ENCODE measurements at places on chromosomes 4 and X. TPM values are rescaled to one million over a fixed set of nuclear protein-coding genes. Genes with fewer than 3 reads are reported as not detected.

DNA sequence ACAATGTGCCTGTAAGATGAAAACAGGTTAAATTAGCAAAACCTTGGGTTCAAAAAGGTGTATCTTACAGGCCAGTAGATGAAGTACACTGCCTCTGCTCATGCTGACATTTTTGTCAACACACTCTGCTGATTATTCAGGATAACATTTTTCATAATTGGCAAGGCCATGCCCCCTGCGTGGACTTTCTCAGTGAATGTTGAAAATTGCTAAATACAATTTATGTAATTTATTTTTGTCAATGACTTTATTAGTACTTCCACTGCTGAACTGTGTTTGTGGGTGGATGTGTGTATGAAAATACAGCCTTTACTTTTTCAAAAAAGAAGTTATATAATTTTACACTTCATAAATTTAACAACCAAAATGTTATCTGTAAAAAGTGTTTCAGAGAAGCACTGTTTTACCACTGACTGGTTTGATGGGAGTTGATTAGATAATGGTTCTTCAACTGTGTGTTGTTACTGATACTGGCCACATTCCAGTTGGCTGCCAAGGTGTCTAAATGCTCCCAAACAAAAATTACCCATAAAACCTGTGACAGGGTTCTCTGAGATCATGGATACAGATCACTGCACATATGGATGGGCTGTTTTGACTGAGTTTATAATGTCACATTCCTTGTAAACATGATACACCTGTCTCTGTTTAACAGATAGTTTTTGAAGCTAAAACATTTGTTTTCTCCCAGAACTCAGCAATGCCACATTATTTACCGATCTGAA is 151.9 kb upstream of the SLC7A11 start:
- no peaks in the 10 kb centered on the region for H3K36me3 ChIP-seq
- H3K27me3 ChIP-seq = no peaks in the 10 kb centered on the region

DNA sequence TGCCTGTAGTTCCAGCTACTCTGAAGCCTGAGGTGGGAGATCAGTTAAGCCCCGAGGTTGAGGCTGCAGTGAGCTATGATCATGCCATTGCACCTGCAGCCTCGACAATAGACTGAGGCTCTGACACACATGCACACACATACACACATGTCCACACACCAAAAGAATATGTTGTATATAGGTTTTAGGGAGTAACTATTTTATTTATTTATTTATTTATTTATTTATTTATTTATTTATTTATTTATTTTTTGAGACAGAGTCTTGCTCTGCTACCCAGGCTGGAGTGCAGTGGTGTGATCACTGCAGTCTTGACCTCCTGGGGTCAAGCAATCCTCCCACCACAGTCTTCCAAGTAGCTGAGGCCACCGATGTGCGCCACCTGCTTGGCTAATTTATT is 78.3 kb downstream of the DCLK2 start:
- H3K4me3 ChIP-seq = no peak overlapping the region
- no peak overlapping the region for H3K27ac ChIP-seq
- DNase-seq = no peak
- no peaks in the 10 kb centered on the region for H3K36me3 ChIP-seq
- no peaks in the 10 kb centered on the region for H3K4me1 ChIP-seq
- H3K27me3 ChIP-seq = no peaks in the 10 kb centered on the region

DNA sequence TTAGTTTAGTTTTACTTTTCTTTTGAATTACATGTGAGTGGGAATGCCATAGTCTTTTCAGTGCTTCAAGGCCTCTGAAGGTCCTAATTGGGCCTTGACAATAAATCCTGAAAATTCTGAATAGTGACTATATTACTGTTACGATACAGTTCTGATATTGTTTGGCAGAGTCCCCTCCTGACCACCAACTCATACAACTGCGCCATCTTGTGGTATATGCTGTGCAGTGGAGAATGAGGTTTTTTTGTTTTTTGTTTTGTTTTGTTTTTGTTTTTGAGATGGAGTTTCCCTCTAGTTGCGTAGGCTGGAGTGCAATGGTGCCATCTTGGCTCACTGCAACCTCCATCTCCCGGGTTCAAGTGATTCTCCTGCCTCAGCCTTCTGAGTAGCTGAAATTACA is 56.6 kb upstream of the CHRDL1 start:
- peaks cover 14% of the 10 kb centered on the region for H3K4me1 ChIP-seq
- peak; percentile 37 for DNase-seq
- H3K36me3 ChIP-seq = no peaks in the 10 kb centered on the region
- no peak overlapping the region for H3K27ac ChIP-seq
- H3K27me3 ChIP-seq = peaks cover 61% of the 10 kb centered on the region

DNA sequence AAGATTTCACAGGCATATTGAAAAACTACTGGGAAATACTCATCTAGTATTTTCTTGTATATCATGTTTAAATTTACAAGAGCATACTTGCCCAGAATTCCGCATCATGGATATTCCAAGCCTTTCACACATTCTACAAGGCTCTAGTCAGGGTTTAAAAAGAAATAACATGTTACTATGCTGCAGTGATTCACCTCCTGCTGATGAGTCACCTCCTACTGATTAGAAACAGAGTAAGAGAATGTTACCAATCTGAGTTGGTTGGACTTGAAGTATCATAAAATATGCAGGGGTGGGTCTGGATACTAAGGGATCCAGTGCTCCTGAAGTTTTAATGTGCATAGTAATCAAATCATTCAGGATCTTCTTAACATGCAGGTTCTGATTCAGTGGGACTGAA is 192.0 kb upstream of the ANK2 start:
- no peak overlapping the region for H3K4me3 ChIP-seq
- peaks cover 13% of the 10 kb centered on the region for H3K4me1 ChIP-seq
- no peak overlapping the region for H3K27ac ChIP-seq
- DNase-seq = peak; percentile 81
- H3K36me3 ChIP-seq = no peaks in the 10 kb centered on the region

GRCh38 chrX:118652717-118653116 is 74.7 kb upstream of the IL13RA1 start:
- H3K4me1 ChIP-seq = no peaks in the 10 kb centered on the region
- no peaks in the 10 kb centered on the region for H3K27me3 ChIP-seq
- no peak overlapping the region for H3K27ac ChIP-seq
- H3K4me3 ChIP-seq = no peak overlapping the region

SGCB gene
- total RNA-seq = 27.0 TPM

DNA sequence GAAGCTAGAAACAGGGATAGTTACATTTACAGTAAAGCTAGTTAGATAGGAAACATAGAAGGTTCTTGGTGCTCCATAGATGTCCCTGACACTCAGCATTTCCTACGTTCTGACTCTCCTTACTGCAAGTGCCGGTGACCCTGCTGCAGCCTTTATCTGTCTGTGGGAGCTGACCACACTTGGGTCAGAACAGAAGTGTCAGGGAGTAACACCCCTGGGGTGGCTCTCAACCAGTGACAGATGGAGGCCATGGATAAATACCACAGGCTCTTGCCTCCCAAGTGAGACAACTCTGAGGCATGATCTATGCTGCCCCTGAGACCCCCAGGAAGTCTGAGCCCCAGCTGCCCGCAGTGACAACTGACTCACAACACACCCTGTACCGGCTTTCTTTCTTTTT is 69.8 kb downstream of the ANXA3 start:
- H3K4me1 ChIP-seq = peaks cover 12% of the 10 kb centered on the region
- H3K36me3 ChIP-seq = no peaks in the 10 kb centered on the region
- H3K4me3 ChIP-seq = no peak overlapping the region

RASL11B gene
- 2.6 TPM for total RNA-seq

GRCh38 chr4:153758136-153758535 is 1.7 kb downstream of the RNF175 start:
- H3K27ac ChIP-seq = no peak overlapping the region
- no peaks in the 10 kb centered on the region for H3K4me1 ChIP-seq
- H3K4me3 ChIP-seq = no peak overlapping the region
- H3K36me3 ChIP-seq = no peaks in the 10 kb centered on the region
- no peaks in the 10 kb centered on the region for H3K27me3 ChIP-seq
- DNase-seq = no peak

GRCh38 chr4:40251366-40251765 is 54.5 kb downstream of the RHOH start:
- peaks cover 37% of the 10 kb centered on the region for H3K4me1 ChIP-seq
- peak overlapping the region; percentile 85 for H3K27ac ChIP-seq
- H3K36me3 ChIP-seq = peaks cover 6% of the 10 kb centered on the region
- H3K27me3 ChIP-seq = no peaks in the 10 kb centered on the region

- H3K27ac ChIP-seq = no peak overlapping the region
- H3K4me3 ChIP-seq = no peak overlapping the region
- no peak for DNase-seq
Observed at GRCh38 chr4:85367815-85368214, 107.1 kb upstream of the ARHGAP24 start.

RAB41 gene
- not detected for total RNA-seq

- H3K27me3 ChIP-seq = no peaks in the 10 kb centered on the region
- no peak overlapping the region for H3K4me3 ChIP-seq
- peaks cover 18% of the 10 kb centered on the region for H3K4me1 ChIP-seq
- H3K36me3 ChIP-seq = no peaks in the 10 kb centered on the region
Observed at GRCh38 chr4:113383111-113383785, 333.8 kb downstream of the ANK2 start.

- H3K27ac ChIP-seq = no peak overlapping the region
- H3K36me3 ChIP-seq = no peaks in the 10 kb centered on the region
- no peaks in the 10 kb centered on the region for H3K27me3 ChIP-seq
- H3K4me3 ChIP-seq = no peak overlapping the region
- DNase-seq = no peak
Observed at GRCh38 chr4:163558539-163559044, 64.1 kb downstream of the TMA16 start.

DNA sequence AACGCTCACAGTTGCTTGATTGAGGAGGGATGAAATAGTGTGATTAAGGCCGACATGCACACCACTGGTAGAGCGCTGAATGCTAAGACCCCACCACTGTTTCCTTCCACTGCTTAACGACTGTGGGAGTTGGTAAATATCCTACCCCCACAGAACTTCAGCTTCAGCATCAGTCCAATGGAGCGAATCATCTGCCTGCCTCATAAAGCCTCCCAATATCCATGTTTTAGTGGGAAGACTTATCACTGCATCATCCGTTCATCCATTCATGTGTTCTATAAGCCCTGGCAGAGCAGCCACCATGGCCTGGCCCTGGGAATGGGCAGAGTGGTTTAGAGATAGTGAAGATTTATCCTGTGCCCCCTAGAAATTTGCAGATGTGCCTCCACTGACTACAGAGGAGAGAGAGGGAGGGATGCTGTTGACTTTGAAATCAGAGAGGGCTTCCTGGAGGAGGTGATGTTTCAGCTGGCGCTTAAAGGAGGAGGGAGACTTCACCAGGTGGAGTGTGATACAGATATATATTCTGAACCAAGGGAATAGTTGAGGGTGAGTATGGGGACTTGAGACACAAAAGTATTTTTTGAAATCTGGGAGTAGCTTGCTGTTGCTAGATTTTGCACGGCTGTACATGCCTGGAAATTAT is 71.9 kb upstream of the STX18 start:
- no peaks in the 10 kb centered on the region for H3K36me3 ChIP-seq
- no peaks in the 10 kb centered on the region for H3K4me1 ChIP-seq
- no peak for DNase-seq
- no peak overlapping the region for H3K4me3 ChIP-seq

ASMT gene
- not detected for total RNA-seq

DNA sequence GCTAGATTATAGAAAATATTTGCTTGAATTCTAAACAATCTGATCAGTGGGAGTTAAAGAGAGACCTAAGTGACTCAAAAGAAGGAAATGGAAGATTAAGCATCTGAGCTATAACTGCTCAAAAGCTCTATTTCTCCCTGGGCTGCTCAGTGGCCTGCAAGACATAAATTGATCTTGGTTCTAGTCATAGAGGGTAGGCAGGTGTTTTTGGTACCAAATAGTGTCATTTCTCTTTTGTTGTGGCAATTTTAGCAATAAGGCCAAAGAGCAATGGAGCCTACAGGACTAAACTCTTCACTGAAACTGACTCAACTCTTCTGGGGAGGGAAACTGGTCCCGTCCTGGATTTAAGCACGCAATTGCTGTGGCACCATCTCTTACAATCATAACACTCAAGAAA is 33.9 kb upstream of the BMP2K start:
- H3K27me3 ChIP-seq = no peaks in the 10 kb centered on the region
- no peak overlapping the region for H3K27ac ChIP-seq
- no peaks in the 10 kb centered on the region for H3K4me1 ChIP-seq
- no peak for DNase-seq
- H3K36me3 ChIP-seq = no peaks in the 10 kb centered on the region
- H3K4me3 ChIP-seq = no peak overlapping the region

DNA sequence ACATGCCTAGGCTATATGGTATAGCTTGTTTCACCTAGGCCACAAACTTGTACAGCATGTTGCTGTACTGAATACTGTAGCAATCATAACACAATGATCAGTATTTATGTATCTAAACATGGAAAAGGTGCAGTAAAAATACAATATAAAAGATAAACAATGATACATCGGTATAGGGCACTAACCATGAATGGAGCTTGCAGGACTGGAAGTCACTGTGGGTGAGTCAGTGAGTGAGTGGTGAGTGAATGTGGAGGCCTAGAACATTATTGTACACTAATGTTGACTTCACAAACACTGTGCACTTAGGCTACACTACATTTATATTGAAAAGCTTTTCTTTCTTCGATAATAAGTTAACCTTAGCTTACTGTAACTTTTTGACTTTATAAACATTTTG is 45.6 kb upstream of the ANK2 start:
- no peak overlapping the region for H3K4me3 ChIP-seq
- no peaks in the 10 kb centered on the region for H3K36me3 ChIP-seq
- DNase-seq = peak; percentile 6
- H3K4me1 ChIP-seq = no peaks in the 10 kb centered on the region
- H3K27ac ChIP-seq = no peak overlapping the region
- H3K27me3 ChIP-seq = no peaks in the 10 kb centered on the region

All from MCF 10A (cell line).